ENCODE measurements at places on chromosomes 4 and X.

DNA sequence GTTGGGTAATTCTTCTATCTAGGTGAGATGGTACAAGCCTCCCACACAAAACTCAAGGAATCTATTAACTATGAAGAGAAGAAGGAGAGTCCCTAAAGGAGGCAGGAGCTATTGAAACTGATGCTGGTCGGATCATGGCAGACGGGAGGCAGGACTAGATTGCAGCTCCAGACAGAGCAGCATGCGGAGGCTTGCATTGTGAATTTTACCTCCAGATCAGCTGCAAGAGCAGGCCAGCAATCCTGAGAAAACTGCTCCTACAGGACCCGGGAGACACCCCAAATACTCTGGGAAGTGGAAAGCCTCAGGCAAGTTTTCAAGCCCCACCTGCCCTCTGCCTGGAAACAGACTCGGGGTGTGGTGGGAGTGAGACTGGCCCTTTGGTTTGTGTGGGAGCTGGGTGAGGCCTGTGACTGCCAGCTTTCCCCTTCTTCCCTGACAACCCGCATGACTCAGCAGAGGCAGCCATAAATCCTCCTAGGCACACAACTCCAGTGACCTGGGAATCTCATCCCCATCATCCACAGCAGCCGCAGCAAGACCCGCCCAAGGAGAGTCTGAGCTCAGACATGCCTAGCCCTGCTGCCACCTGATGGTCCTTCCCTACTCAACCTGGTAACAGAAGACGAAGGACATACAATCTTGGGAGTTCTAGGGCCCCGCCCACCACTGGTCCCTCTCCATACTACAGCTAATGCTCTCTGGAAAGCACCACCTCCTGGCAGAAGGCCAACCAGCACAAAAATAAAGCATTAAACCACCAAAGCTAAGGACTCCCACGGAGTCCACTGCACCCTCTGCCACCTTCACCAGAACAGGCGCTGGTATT is 30.9 kb downstream of the GATB start:
- no peak for DNase-seq

GRCh38 chrX:97685753-97686152 is 802.0 kb downstream of the RPA4 start:
- DNase-seq = no peak

DNA sequence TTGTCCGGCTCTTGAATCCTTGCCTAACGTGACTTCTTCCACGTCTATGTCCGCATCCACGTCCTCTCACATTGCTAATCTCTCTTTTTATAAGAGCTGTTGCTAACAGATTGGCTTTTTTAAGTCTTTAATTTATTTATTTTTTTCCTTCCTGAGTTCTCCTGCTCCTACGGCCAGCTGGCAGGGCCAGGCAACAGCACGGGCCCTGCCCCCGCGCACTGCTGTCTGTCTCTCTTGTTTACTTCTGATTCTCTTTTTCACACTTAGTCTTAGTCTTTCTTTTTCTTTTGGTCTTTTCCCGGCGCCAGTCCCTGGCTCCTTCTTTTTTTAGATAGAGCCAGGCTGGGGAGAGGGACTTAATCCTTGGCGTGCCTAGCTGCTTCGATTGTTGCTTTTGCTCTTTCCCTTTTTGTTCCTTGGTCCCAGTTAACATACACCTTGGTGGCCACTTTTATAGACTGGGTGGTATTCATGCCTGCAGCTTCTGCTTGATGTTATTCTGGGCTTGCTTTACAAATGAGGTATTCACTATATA is 53.2 kb upstream of the RBMX start:
- no peak for DNase-seq

GRCh38 chr4:130131536-130131935 is 1035.6 kb downstream of the C4orf33 start:
- no peak for DNase-seq

DNA sequence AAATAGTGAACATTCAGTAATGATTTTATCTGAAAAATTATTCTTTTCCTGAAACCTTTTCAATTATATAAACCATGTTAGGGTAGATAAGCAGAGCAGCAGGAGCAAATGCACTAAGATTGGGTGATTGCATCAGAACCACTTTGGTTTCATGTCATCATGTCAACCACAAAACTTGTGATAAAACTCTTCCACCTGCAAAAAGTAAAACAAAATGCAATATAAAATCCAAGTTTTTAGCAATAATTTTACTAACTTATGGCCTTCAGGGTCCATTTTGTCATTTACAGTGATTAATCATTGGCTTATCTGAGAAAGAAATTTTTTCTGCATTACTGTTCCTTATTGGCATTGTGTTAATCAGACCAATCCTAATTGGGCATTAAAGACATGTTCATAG is 42.4 kb downstream of the NHS start:
- DNase-seq = no peak

DNA sequence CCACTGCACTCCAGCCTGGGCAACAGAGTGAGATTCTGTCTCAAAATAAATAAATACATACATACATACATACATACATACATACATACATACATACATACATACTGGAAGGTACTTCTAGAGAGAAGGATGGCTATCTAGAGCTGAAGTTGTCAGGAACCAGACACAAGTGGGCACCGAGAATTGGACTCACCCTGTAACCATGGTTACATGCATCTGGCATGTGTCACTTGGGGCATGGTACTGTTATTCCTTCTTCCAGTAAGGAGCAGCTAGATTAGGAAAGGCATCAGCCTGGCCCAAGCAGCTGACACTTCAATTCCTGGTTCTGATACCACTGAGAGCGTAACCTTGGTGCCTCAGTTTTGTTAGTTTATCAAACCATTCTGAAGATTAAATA is 127.1 kb downstream of the SH3KBP1 start:
- DNase-seq = no peak

DNA sequence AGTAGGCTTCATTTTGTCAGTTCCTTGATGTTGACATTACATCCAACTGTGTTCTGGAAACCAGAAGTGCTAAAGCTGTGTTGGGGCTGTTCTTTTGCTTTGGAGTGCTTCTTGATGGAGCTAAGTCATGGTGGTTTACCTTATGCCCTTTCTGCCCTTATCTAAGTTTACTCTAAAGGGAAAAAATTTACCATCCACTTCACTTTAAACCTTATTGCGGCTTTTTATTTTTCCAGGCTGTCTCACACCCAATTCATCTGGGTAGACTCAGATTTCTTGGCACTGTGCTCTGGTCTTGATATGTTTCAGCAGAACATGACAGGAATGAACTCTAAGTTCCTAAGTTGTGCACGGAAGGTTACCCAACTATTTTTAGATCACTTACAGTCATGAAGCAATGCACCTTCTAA is 104.7 kb upstream of the TTC29 start:
- no peak for DNase-seq

Measured in NCI-H774 (cell line).